ENCODE measurements at places on chromosomes 12 and 14.

DNA sequence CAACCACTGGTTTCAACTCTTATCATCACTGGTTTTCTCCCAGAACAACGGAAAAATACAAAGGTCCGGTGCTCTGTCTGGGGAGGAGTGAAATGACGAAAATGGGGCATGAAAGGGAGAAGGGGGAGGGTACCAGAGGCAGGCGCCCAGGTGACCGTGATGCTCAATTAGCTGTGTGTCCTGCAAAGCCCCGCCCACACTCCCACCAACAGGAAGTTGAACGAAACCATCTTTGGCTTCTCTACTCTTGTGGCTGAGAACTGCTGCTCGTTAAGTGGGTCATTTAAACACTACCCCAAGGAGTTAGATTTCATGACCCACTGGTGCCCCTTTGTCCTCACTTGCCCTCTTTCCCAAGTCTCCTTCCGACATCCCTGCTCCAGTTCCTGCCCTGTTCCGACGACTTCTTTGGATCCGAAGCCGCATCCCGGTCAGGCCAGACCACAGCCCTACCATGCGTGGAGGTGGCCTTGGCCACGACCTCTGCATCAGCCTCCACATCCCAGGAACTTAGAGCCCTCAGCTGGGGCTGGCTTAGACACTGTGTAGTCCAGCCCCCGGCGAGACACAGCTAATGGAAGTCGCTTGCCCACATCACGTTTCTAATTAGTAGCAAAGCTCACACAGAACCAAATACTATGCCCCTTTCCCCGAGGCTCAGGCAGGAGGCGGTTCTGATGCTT, 11.4 kb upstream of the LRTM2 start:
- no peak for DNase-seq

GRCh38 chr14:94682061-94682516, 69.9 kb downstream of the SERPINA3 start:
- no peak for DNase-seq

- no peak for DNase-seq
These were observed 6.6 kb downstream of the EXOC5 start for GRCh38 chr14:57262117-57262516.

GRCh38 chr12:68595241-68595640, 15.5 kb upstream of the RAP1B start:
- no peak for DNase-seq

DNA sequence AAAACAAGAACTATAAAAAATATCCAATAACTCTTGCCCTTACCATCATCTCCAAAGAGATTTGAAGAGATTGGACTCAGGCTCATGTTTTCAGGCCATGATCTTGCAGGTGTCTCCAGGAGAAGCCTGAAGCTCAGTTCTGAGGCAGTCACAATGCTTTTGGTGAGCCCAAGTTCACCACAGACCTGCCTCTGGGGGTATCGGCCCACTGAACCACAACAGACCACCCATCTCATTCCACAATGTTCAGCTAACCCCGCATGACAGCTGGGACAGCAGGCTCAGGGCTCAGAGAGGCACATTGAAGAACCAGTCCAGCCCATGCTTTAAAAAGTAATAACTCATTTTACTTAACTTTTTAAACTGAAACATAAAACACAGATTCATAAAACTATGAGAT, 28.3 kb upstream of the APOLD1 start:
- no peak for DNase-seq

DNA sequence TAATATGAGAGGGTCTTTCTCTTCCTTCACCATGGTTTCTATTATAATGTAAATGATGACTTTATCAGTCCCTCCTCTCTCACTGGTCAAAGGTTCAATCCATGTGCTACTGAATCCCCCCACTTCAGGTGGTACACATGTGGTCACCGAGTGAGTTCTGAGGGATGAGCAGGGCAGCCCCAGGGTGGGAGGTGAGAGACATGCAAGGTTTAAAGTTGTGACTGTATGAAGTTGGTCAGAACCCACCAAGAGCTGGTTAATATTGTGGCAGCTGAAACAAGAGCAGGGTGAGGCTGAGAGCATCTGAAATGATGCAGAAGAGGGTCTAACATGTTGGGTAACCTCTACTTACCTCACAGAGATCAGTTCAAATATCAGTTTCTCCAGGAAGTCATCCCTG, 444.7 kb upstream of the FBXO33 start:
- no peak for DNase-seq

- DNase-seq: peak; percentile 46
These were observed 11.9 kb downstream of the TMEM52B start for GRCh38 chr12:10190558-10191388.

- no peak for DNase-seq
These were observed 212.6 kb downstream of the SLC16A7 start for GRCh38 chr12:59808317-59808910.

GRCh38 chr12:94074216-94074979, 74.0 kb upstream of the PLXNC1 start:
- no peak for DNase-seq

Data from NCI-H1930 (cell line).